GM04503 (cell line): ENCODE measurements at places on chromosomes 7 and 10.
A peak's percentile ranks its signal among the peaks of the same experiment; 100 is the strongest.

- DNase-seq = no peak
Measured at GRCh38 chr10:92574548-92575261, 812 bp upstream of the IDE start.

DNA sequence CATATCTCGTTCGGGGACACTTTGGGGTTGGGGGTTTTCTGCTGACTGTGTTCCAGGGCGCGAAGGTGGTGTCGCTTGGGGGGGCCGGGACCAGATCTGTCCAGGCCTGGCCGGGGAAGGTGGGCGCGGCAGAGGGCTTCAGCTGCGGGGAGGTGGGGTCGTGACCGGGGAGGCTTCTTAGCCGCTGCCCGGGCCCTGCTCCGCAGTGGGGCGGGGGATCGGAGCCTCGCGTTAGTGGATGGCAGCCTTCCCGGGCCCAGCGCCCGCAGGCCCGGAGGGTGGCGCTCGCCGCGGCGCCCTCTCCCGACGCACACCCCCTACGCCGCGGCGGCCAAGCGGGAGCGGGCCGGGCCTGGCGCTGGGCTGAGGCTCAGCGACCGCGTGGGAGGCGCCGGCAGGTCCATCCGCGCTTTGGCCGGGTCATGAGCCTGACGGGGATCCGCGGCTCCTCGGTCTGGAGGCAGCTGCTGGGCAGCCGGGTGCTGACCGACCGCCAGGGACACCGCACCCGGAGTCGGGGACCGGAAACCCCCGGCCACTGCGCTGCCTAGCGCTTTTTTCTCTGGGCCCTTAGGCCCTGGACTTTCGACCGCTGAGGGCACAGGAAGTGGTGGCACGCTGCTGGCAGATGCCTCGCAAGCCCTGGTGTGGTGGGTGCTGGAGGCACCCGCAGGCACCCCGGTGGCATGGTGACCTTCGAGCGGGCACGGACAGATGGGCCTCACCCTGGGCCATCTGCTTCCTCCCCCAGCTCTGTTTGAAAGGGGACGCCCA, 1.2 kb downstream of the AGAP3 start:
- DNase-seq = no peak

DNA sequence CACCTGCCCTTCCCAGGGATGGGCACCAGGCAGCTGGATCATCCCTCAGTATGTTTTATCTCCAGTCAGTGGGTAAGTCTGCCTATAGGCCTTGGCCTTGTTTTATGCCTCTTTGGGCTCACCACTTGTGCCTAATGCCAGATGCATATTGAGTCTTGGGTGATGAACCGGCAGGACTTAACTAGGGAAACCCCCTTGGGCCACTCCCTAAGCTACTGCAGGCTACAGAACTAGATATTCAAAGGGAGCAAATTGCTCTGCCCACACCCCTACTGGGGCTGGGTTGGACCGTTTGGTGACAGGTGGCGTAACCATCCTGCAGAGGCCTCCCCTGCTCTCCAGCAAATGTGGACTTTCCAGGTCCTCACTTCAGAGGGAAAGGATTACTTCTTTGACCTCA, 115.7 kb upstream of the GDF10 start:
- DNase-seq = no peak

GRCh38 chr7:94452239-94452638, 57.4 kb upstream of the CASD1 start:
- no peak for DNase-seq

DNA sequence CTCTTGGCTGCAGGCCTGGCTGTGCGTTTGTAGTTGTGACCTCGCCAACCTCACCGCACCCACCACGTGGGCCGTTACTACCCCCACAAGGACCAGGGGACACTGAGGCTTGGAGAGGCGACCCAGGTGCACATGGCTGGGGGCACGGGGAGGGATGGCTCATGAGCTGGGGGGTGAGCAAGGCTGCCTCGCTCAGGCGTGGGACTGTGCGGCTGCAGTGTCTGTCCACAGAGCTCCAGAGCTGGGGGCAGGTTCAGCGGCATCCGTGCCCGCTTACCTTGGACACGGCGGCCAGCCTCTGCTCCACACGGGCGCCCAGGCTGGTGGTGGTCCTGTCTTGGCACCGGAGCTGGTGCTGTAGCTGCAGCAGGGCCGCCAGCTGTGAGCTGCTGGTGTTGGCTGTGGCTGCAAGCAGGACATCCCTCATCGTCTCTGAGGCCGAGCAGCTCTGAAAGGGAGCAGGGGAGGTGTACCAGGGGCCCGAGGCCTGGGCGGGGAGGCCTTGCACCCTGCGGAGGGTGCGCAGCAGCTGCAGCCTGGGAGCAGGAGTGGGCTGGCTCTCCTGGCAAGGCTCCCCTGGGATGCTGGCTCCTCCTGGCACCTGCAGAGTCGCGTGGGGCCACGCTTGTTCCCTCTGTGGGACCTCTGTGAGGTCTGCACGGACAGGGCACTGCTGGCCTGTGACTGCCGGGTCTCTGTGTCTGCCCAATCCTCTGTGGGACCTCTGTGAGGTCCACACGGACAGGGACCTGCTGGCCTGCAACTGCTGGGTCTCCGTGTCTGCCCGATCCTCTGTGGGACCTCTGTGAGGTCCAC, 60.0 kb upstream of the NKX6-2 start:
- DNase-seq = no peak

DNA sequence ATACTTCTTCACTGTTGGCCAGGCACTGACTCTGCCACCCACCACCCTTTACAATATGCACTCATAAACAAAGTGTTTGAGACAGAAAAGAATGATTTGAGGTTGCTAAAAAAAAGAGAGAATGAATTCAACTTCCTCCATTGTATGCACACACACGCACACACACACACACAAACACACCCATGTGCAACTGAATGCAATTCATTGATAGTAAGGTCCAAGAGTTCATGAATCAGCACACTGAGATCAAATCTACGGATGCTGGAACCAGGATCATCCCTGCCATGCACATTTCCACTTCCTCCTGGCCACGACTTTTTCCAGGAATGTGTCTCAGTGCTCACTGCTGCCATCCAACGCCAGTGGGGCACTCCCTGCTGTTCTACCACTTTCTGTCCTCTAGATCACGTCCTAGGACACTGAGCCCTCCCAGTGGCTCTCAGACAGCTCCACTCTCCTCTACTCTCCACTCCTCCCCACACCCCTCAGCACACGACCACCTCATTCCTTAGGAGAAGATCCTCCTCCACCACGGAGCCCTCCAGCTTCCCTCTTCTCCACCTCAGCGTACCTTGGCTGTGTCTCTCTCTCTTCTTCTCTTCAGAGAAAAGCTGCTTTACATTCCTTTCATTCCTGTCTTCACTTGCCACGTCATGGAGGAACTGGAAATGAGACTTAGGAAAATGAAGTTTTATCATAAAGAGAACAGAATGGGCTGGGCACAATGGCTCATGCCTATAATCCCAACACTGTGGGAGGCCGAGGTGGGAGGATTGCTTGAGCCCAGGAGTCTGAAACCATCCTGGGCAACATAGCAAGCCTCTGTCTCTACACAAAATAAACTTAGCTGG, 12.0 kb upstream of the TMEM213 start:
- DNase-seq = no peak

GRCh38 chr10:34768261-34768971, 46.7 kb downstream of the PARD3 start:
- peak; percentile 61 for DNase-seq
